ENCODE measurements at places on chromosomes 12 and 14.

- peak; percentile 36 for DNase-seq
Observed at GRCh38 chr12:46661110-46661845, 164.5 kb downstream of the SLC38A4 start.

DNA sequence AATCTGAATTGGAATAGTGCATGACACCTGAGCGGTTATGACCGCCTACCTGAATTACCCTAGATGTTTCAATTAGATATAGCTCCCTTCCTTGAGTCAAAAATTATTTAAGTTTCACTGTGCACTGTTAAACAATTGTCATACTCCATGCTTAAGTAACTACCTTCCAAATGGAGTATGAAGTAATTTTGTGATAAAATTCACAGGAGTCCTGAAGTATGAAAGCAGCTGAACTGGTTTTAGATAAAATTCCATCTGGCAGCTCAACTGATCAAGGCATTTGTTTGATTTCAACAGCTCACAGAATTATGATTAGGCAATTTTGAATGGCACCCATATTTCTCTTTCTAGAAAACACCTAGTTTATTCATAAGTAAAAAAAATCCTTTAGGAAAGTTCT, 19.5 kb downstream of the PRICKLE1 start:
- no peak for DNase-seq

DNA sequence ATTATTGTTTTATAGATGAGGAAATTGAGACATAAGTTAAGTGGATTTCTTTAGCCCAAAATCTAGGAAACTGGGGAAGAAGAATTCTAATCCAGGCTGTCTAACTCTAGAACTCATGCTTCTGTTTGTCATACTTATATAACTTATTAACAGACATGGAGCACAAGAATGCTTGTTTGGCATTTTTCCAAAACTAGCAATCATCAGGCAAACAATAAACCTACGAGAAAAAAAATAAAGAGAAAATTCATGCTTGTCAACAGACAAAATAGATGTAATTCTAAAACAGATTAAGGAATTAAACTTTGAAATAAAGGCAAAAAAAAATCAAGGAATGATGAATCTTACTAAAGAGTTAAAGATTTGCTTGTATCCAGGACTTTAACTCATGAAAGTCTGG, 103.1 kb downstream of the METTL25 start:
- DNase-seq, result no peak

- DNase-seq, result no peak
Observed at GRCh38 chr12:59940631-59941342, 345.0 kb downstream of the SLC16A7 start.

GRCh38 chr14:88765130-88765529, 27.6 kb downstream of the EML5 start:
- DNase-seq, result no peak

GRCh38 chr14:32706721-32707519, 231.8 kb upstream of the NPAS3 start:
- DNase-seq, result no peak

DNA sequence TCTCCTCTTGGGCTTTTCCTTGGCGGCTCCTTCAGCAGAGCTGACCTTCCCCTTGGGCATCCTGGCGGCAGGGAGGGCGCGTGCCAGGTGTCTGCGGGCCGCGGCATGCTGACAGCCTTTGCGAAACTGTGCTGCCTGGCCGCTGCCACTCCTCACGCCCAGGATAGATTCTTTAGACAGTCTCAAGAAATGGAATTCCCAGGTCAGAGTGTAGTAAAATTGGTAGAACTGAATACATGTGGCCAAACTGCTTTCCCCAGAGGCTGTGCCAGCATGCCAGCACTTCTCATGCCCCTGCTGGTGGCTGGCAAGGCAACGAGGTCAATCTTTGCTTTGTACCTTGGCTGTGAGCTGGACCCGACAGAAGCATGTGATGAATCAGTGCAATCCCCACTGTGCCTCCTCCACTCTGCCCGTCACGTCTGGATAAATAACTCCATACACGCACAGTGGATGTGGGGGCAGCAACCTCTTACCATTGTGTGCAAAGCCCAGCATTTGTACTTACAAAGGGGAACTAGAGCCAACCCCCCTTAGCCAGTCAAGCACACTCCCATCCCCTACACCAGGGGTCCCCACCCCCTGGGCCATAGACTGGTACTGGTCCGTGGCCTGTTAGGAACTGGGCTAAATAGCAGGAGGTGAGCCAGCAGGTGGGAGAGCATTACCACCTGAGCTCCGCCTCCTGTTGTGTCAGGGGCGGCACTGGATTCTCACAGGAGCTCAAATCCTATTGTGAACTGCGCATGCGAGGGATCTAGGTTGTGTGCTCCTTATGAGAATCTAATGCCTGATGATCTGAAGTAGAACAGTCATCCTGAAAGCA, 90.9 kb downstream of the ACTN1 start:
- DNase-seq, result no peak

- DNase-seq, result no peak
Observed at GRCh38 chr14:91835197-91835919, 32.0 kb downstream of the TC2N start.

GRCh38 chr12:39467432-39467870, 24.5 kb upstream of the KIF21A start:
- no peak for DNase-seq

DNA sequence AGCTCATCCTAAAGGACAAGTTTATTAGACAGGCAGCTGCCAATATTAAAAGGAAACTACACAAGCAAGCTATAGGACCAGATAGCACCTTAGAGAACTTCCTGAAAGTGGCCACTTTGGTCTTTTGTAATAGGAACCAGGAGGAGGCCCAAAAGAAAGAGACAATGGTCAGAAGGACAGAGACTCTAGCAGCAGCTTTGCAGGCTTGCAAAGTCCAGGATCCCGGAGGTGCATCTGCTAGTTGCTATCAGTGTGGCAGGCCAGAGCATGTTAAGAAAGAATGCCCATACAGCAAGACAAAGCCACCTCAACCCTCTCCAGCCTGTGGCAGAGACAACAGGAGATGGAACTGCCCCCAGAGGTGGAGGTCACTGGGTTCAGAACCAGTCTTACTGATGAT, 23.4 kb downstream of the APOBEC1 start:
- no peak for DNase-seq

GRCh38 chr12:124646385-124647230, 79.2 kb upstream of the NCOR2 start:
- DNase-seq, result no peak

DNA sequence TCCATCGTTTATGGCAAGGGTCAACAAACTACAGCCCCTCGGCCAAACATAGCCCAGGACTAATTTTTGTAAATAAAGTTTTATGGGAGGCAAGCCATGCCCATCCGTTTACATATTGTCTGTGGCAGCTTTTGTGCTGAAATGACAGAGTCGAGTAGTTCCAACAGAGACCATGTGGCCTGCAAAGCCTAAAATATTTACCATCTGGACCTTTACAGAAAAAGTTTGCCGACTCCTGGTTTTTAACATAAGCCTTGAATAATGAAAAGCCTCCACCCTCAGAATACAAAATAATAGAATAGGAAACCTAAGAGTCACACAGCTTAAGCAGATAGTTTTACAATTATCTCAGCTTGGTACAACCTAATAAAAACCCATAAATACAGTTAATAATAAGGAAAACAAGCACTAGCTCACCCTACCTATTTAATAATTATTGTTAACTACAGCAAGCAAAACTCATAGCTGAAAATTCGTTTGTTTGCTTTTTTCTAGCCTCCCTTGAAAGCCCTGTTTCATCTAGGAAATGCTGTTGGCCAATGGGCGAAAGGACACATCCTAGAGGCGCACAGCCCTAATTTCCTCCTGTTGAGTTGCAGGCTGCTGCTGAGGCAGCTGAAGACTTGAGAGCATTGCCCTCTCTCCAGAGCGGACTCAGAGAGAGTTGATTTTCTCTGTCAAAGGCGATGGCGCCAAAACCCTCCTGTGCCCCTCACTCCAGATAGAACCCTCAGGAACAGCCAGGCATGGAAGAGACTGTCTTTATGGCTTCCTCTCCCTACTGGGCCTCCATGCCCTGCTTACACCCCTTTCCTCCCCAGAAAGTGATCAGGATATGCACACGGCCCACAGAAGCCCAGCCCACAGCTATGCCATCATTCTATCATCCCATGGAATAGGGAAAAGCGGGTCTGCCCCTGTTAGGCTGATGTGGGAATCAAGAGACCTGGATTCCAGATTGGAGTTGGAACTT, 107.2 kb downstream of the DPF3 start:
- no peak for DNase-seq

- DNase-seq, result no peak
Observed at GRCh38 chr12:116050275-116050674, 227.2 kb downstream of the MED13L start.

DNA sequence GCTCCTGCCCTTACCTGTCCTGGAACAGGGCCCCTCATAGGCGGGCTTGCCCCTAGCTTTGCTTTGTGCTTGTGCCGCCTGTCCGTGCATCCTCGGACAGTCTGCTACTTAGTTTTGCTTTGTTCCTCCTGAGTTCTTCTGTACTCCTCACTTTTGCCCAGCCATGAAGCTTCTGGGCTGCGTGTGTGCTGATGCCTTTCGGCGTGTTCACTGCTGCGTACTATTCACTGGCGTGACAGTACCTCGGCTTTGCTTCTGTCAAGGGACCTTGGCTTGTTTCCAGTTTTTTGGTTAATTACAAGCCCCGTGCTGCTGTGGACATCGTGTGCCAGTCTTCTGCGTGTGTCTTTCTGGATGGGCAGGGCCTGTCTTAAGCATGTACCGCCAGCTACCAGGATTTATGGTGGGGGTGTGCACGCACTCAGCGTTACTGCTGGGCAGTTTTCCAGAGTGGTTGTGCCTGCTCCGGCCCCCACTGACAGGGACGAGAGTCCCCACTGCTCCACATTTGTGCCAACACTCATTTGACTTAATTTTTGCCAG, 2.5 kb downstream of the PACS2 start:
- DNase-seq, result no peak

DNA sequence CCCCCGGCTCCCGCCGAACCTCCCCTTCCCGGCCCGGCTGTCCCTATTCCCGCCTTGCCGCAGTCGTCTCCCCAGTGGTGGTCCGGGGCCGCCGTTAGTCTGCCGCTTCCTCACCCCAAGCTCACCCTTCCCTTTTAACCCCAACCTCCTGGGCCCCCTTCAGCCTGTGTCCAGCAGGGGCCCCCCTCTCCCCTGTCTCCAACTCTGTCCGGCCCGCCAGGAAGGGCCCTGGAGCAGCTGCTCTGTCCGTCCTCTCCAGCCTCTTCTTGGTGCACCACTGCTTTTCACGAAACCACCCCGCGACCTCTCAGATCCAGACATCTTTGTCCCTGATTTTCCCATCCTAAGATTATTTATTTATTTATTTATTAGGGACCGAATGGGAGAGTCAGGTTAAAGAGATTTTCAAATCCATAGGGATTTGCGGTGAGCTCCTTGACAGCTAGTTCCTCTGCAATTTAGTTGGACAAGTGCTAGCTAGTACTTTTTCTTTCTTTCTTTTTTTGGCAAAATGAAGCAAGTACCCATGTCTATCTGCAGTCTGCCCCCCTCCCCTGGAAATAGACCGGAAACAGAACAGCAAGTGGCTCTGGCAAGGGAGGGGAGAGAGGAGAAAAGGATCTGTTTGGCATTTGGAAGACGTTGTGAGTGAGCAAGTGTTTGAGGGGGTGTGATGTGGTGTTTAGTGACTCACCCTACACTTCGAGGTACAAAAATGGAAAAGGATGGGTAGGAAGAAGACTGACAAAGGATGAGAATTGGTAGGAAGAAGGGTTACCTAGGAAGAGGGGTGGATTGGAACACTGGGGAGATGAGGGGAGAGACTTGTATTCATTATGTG, 632 bp downstream of the UBR7 start:
- DNase-seq, result no peak

DNA sequence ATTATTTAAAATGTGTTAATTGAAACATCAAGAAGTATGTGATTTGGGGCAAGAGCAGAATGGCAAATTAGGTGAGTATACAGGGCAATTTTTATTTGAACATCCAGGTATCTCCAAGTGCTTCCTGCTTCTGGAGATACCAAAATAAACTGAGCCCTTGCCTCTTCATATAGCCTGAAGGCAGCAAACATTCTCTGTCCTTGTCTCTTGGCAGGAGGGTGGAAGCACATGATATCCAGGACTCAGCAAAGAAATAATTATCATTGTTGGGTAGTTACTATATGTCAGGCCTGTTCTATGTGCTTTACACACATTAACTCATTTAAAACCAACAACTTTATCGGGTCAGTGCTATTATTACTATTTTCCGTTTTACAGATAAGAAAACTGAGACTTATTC, 12.5 kb downstream of the LIN7A start:
- DNase-seq, result no peak

DNA sequence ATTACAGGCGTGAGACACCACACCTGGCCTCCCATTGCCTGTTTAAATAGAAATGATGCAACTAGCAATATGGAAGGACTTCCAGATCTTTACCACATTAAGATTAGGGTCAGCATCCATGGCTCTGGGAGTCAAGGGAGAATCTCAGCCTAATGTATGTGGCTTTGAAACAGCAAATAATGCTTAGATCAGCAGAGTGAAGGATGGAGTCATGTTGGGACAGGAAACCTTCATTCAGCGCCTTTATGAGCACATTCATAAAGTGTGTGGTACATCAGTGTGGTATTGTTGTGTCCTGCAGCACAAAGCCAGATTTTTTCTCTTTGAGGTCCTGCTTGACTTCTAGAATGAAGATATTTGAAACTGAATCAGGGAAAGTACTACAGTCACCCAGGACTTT, 15.3 kb upstream of the SPSB2 start:
- no peak for DNase-seq

DNA sequence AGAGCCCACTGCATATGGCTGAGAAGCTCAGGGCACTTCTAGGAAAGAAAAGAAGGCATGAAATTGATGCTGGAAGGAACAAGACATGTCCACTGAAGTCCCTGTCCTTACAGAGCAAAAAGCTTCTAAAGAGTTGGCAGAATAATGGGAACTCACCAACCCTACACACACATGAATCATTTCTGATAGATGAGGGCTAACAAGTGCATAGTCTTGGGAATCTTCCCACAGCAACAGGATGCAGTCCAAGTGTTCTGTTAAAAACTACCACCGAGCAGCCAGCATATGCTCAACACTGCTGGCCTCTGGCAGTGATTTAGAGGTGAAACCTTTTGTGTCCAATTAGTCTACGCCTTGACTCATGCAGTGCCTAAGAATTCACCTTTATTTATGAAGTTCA, 44.8 kb downstream of the RHOJ start:
- no peak for DNase-seq

GRCh38 chr14:93938751-93939303, 11.7 kb downstream of the FAM181A start:
- no peak for DNase-seq

DNA sequence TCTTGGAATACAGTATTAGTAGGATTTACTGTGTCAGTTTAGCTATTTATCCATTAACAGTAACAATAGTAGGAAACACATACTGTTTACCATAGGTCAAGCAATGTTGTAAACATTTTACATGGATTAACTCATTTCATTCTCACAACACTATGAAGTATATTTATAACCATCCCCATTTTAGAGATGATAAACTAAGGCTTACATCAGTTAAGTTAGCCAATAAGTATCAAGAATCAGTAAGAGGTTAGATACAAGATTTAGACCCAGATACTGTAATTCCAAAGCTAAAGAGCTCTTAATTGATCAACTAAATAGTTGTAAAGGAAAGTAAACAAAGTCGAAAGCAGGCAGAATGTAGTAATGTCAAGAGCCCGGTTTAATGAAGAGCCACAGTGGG, 1.1 kb downstream of the SYNJ2BP start:
- no peak for DNase-seq

GRCh38 chr14:74988993-74989392, 13.7 kb upstream of the EIF2B2 start:
- DNase-seq, result no peak

Data from NCI-H1436 (cell line).